Left lobe of liver (tissue), 2 donors: ENCODE measurements at places on chromosomes 4 and X.

DNA sequence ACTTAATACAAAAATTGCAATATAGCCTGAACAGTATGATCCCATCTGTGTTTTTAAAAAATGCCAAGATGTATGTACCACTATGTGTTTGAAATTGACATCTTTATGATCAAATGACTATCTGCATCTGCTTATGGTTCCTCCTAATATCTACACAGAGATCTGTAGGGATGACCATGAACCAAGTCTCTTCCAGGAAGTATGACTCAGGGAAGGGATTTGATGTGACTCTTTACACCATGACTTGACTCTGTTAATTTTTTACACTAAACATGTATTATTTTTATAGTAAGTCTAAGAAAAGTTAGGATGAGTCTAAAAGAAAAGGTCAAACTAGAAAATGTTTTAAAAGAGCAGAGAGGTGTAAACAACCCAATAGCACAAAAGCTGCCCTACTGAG, 164.0 kb downstream of the SH3KBP1 start:
- no peak for DNase-seq

DNA sequence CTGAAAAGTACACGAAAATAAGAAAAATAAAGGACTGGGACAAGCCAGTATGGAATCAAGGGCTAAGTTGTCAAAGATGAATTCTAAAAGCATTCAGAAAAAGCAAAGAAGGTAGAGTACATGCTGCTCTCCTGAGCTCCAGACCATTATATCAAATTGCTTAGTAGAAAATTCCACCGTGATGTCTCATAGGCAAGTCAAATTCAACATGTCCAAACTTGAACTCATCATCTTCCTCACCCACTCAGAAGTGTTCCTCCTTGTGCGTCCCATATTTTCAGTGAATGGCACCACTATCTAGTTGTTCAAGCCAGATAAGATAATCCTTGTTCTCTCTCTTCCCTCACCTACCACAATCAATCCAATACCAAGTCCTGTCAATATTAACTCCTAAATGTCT, 37.5 kb upstream of the IL13RA2 start:
- DNase-seq: no peak

DNA sequence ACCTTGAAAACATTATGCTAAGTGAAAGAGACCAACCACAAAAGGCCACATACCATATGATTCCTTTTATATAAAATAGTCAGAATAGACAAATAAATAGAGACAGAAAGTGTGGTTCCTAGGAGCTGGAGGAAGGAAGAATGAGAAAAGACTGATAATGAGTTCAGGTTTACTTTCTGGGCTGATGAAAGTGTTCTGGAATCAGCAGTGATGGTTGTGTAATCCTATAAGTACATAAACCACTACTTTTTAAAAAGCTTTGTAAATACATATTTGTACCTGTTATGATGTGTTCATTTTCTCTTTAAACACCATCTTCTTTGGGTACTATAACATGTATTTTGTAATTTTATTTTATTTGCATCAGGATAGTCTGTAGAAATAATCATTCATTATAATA, 20.6 kb downstream of the PIR start:
- DNase-seq: no peak

GRCh38 chr4:138055890-138056289, 186.3 kb downstream of the SLC7A11 start:
- DNase-seq: no peak

DNA sequence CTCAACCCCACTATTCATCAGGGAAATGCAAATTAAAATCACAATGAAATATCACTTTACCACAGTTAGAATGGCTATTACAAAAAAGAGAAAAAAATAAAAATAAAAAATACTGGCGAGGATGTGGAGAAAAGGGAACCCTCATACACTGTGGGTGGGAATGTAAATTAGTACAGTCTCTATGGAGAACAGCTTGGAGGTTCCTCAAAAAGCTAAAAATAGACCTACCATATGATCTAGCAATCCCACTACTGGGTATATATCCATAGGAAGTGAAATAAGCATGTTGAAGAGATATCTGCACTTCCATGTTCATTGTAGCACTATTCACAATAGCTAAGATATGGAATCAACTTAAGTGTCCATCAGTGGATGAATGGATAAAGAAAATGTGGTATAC, 50.5 kb upstream of the PAGE1 start:
- no peak for DNase-seq

DNA sequence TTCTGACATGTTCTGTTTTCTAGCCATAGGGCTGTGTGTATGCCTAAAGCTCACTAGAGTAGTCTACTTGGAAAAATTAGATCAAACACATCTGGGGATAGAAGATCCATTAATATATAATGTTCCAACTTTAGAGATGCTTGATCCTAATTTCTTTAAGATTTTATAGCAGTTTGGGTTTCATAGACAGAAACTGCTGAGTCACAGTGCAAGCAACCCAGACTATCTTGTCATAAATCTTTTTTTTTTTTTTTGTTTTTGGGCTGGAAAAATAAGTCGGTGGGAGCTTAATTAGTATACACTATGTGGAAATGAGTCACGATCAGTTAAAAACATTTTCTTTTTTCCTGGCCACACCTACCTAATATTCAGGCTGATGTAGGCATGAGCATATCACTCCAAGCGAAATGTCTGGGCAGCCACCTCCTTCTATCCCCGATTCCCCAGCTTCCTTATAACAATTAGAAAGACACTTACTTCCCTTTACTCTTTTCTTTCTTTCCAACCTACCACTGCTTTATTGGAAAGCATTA, 58.2 kb upstream of the CASK start:
- DNase-seq: no peak

- DNase-seq: no peak
Observed at GRCh38 chrX:9434051-9434550, 30.8 kb upstream of the TBL1X start.

- no peak for DNase-seq
Observed at GRCh38 chr4:82519776-82520175, 42.0 kb downstream of the TMEM150C start.

DNA sequence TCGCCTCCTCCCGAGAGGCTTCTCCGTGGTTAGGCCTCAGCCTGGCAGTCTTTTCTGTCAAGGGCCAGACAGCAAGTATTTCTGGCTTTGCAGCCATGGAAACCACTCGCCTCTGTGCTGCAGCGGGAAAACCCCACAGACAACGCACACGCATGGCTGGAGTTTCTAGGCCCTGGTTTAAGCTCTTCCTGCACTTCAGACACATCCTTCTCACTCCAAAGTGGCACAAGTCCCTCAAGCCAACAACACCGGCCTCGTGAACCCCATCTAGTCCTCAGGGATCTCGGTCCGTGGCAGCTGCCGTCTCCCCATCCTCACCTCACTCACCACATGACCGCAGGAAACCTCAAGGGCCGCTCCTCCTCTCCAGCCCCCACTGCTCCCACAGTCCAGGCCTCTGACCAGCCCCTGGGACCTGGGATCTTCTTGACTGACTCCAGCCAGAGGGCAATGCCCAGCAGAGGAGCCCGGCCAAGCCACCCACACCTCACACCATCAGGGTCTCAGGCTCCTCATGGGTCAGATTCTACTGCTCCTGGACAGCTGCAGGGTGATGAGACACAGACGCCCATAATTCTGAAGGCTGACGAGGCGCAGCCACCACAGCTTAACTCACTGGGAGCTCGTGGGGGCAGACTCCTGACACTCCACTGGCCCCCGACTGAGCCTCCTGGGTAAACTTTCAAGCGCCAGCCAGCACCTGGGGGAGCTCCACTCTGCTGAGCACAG, 21.7 kb downstream of the LETM1 start:
- no peak for DNase-seq

DNA sequence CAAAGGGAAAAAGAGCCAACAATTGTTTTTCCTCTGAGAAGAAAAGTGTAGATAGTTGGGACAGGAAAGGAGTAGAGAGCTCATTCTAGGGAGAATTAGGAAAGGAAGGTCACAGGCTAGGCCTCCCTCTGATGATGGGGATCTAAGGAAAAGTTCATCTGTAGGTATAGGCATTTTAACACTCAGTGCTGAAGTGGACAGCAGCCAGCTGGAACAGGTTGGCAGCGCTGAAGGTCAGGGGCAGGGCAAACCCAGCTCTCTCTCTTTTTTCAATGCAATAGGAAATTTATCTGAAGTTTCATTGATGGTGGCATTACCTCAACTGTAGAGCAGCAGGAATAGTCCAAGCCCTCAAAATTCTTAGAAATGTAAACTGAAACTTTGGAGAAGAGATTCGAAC, 98.5 kb upstream of the ETNPPL start:
- DNase-seq: no peak

DNA sequence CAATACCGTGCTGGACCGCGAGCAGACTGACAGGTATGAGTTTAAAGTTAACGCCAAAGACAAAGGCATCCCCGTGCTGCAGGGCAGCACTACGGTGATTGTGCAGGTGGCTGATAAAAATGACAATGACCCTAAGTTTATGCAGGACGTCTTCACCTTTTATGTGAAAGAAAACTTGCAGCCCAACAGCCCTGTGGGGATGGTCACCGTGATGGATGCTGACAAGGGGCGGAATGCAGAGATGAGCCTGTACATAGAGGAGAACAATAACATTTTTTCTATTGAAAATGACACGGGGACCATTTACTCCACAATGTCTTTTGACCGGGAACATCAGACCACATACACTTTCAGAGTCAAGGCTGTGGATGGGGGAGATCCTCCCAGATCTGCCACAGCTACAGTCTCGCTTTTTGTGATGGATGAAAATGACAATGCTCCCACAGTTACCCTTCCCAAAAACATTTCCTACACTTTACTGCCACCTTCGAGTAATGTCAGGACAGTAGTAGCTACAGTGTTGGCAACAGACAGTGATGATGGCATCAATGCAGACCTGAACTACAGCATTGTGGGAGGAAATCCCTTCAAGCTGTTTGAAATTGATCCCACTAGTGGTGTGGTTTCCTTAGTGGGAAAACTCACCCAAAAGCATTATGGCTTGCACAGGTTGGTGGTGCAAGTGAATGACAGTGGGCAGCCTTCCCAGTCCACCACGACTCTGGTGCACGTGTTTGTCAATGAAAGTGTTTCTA, 3.2 kb downstream of the PCDH7 start:
- no peak for DNase-seq

GRCh38 chrX:11758400-11759171, 549 bp downstream of the MSL3 start:
- peak; percentile 86 for DNase-seq

DNA sequence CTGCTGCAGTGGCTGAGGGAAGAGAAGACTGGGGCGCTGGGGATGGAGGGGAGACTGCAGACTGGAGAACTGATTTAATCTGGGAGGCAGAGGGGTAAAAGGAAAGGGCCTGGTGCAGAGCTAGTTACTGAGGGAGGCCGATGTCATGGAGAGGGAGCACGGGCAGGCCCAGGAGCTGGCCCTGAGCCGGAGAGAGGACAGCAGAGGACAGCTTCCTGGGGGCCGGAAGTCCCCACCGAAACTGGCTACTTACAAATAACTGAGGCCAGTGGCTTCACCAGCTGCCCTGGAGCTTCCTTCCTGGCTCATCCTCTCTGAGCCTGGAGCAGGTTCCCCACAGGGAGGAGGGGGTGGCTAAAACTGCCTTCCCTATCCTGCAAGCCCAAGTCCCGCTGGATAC, 26.9 kb downstream of the NSG1 start:
- no peak for DNase-seq

DNA sequence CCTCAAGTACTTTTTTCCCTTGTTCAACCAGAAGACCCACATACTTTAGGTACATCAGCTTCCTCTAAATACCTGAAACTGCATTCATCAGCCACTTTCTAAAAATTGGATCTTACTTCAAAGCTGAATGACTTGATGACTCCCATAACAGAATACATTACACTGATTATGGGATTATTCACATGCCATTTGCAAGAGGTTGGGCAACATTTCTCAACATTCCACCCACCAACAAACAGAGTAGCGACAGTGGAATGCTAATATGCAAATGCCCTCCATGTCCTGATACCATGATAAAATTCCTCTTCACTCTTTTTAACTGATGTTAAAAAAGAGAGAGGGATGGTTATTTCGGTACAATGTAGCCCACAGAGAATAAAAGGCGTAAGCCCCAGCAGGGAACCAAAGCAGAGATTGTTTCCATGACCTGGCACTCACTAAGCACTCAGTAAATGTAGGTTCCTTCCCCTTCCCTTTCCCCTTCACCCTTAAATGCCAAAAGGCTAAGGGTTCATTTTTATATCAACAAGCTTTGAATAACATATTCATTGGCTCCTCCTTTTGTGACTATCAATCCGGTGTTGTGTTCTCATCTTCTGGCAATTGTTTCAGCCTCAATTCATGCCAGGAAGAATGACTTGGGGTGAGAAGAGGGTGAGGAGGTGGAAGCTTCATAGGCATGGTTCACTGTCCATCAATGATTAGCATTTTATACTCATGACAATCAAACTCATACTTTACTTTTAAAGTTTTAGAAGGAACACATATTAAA, 317.2 kb downstream of the DHX15 start:
- DNase-seq: no peak

DNA sequence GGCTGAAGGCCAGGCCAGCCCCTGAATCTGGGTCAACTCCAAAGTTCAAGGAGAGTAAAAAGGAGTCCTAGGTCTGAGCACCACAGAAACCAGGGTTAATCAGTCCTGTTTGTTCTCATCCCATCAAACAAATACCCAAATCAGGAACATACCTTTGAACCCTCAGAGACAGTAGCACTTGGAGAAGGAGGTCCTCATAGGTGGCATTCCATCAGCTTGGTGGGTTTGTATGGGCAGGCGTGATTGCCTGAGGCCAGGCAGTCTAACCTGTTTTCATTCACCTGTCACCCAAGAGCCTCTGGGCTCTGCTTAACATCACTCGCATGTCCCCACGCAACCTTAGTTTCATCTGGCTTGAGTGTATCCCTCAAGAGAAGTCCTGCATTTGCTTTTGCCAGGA, 17.5 kb upstream of the MBTPS2 start:
- no peak for DNase-seq
